ENCODE measurements at places on chromosomes 1 and 21.

DNA sequence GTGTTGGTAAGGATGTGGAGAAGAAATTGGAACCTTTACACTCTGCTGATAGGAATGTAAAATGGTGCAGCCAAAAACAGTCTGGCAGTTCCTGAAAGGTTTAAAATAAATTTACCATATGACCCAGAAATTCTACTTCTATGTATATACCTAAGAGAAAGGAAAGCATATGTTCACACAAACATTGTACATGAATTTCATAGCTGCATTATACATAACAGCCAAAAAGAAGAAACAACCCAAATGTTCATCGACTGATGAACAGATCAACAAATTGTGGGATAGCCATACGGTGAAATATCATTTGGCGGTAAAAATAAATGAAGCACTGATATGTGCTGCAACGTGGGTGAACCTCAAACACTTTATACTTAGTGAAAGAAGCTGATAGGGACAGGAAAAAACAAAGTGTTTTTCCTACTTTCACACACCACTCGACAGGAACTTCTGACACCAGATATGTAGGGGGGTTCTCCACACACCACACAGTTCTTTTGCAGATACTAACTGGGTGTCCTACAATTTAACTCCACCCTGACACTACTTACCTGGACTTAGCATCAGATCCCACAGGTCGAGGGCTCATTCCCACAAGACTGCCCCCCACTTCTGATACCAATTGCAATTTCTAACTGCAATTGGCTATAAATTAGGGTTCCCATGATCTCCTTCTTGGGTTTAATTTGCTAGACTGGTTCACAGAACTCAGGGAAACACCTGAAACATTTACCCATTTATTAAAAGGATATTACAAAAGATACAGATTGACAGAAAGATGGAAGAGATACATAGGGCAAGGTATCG, 35.9 kb upstream of the ZNF326 start:
- DNase-seq = no peak

DNA sequence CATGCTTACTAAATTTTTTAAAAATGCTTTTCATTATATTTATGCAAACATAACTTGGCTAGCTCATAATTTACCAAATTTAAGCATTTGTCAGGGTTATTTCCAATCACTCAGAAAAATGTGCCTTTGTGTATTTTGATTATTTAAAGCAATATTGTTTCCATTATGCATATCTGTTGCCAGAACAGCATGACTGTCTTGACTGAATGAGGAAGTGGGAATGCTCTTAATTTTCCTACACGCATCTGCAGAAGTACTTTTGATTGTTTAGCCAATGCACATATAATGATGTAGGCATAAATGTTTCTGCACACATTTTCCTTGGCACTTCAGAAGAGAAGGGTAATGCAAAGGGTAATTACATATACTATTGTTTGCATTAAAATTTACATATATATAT, 92.5 kb upstream of the ADGRL2 start:
- DNase-seq = no peak

DNA sequence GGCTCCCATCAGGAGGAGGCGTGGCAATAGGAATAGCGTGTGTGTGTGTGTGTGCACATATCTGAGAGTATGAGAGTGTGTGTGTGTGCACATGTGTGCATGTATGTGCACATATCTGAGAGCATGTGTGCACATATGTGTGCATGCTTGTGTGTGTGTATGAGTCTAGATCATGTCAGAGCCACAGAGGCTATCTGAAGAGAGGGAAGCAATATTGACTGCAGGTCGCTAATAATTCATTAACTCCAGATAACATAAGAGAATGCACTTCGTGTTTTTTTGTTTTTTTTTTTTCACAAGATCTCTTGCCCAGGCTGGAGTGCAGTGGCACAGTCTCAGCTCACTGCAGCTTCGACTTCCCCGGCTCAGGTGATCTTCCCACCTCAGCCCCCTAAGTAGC, 4.7 kb upstream of the SLC45A1 start:
- DNase-seq = no peak

DNA sequence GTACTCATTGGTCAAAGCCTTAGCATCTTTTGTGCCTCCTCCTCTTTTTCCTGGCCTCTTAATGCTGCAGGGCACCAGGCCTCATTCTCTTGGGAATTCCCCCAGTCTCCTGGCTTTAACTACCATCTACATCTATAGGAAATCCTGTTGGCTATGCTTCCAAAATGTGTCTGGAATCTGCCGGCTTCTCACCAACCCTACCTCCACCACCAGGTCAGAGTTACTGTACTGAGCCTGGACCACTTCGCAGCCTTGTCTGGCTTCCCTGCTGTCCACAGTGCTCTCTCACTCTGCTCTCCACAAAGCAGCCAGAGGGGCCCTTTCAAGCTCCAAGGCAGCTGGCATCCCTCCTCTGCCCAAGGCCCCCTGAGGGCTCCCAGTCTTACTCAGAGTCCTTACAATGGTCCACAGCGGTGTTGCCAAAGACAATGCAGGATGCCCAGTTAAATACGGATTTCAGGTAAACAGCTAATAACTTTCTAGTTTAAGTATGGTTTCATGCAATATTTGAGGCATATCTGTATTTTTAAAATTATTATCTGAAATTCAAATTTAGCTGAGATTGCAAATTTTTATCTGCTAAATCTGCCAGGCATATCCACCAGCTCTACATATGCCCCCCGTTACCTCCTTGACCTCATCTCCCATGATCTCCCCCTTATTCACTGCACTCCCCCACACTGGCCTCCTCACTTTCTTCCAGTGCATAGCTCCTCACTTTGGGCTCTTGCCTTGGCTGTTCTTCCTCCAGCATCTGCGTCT, 34.5 kb upstream of the FAM163A start:
- DNase-seq = no peak

DNA sequence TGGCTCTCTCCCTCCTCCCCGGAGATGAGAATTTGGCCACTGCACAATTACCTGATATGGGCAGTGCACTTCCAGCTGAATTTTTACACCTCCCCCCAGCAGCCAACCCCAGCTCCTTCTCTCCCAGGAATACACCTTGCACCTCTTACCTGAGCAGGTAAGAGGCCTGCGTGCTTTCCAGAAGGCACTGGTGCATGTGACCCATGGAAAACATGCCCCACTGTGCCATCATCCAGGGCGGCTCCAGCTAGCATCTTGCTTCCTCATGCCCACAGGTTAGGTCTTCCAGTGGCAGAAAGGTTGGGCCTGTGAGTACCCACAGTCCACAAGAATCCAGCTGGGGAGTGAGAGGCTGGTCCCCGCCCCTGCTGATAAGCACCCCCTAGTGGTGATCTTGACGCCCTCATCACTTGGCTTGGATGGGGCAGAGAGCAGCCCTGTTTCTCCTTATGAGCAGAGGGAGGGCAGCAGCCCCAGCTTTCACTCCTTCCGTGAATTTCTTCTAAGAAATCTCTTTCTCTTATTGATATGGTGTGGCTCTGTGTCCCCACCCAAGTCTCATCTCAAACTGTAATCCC, 57.8 kb downstream of the EDARADD start:
- DNase-seq = peak; percentile 51

GRCh38 chr1:8661185-8662110, 156.0 kb downstream of the RERE start:
- DNase-seq = no peak

GRCh38 chr1:37767488-37767887, 2.6 kb upstream of the EPHA10 start:
- DNase-seq = no peak

DNA sequence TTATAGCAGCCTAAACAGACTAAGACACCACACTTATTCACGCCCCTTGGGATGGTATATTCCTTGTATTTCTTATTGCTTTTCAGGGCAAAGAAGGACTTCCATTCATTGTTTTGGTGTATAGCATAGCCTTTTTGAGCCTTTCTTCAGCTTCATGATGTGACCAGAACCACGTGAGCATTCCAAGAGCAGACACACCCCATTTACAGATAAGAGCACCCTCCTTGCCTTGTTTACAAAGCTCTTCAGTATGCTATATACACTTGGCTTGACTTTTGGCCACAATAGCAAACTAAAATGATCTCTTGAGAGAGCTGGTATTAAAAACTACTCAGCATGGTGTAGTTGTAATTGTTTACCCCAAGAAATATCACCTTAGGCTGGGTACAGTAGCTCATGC, 78.7 kb downstream of the PIK3R3 start:
- DNase-seq = no peak

GRCh38 chr1:203305809-203306088, 430 bp downstream of the BTG2 start:
- no peak for DNase-seq

DNA sequence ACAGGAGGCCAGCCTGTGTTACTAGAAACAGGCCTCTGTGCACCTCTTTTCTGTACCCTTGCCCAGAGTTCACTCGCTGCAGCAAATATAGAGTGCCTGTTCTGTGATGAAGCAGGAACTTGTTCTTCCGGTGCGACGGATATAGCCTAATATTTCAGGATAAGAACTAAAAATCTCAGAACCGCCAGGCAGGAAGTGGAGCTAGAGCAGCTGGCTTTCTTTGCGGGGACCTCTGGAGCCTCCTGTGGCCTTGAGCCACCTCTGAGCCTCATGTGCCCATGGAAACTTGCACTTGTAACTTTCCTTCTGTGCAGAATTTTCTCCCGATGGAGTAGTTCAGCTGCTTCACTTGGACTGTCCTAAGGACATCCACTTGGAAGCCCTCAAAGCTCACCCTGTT, 44.5 kb upstream of the VAMP3 start:
- DNase-seq = no peak

GRCh38 chr1:27658951-27659496, 13.0 kb downstream of the IFI6 start:
- no peak for DNase-seq

- DNase-seq = no peak
Observed at GRCh38 chr1:51671527-51672325, 54.8 kb downstream of the OSBPL9 start.

DNA sequence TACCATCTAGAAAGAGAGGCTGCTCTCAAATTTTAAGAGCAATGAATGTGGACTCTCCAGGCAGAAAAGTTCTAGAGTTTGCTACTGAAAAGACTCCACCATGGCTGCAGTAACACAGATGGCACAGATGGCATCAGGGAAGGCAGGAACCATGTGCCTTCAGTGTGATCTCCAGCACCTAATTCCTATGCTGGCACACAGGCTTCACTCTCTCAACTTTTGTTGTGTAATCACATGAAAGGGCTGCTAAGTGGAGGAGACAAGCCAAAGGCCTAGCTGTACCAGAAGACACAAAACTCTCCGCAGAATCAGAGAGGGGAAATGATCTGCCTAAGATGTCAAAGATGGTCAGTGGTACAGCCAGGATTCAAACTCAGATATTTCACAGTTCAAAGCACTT, 31.1 kb downstream of the ERI3 start:
- DNase-seq = no peak

DNA sequence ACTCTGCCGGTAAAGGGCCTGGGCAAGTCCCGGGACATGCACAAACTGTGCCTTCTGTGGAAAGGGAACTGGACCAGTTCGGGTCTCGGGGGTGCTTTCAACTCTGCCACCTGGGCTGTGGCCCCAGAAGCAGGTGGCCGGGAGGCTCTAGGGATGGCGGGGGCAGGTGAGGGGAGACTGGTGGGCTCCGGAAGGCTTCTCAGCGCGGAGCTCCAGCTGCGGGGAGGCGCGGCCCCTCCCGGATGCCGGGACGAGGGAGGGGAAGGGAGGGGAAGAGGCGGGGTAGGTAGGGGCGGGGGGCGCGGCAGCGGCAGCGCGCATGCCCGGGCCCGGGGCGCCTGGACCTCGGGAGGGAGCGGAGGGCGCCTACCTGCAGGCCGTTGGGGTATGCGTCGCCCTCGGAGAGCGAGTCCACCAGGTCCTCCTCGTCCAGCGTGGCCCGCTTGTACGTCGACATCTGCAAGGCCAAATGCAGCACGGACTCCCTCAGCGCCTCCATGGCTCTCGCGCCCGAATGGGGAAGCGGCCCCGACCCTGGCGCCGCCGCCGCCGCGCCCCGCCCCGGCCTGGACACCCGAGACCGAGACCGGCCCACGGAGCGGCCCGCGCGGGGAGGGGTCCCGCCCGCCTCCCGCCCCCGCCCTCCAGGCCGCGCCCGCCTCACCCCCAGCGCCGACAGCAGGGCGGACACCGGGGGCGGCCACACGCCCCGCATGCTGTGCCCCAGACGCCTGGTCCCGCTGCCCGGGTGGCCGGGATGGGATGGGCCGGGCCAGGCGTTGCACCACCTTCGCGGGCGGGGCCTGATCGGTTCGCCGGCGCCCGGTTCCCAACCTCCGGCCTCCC, at the start of gene ECE1:
ECE1 (minus strand) TSS at position 764 of the 846 bp plus-strand sequence; CDS start at position 715, 49 bp downstream.
- DNase-seq = peak; percentile 68

- DNase-seq = no peak
Observed at GRCh38 chr1:40976952-40977690, 2.4 kb upstream of the CTPS1 start.

GRCh38 chr1:40133839-40134238, 27.3 kb upstream of the RLF start:
- no peak for DNase-seq

GRCh38 chr1:154859786-154860155, 10.3 kb downstream of the KCNN3 start:
- DNase-seq = no peak

DNA sequence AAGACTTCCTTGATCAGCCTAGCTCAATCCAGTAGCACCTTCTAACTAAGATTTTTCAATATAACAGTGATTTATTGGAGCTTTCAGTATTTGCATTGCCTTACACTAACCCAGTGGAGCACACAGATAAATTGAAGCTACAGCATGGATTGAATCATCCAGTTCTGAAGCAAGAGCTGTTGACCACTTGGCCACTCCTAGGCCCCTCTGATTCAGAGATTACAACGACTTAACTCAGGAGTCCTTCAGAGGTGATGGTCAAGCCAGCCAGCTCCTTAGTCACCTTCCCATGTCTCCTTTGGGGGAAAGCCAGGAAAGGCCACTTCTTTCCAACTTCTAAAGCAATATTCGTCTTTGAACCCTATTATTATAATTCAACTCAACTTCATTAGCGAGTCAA, 151.8 kb downstream of the TENT5C start:
- no peak for DNase-seq

GRCh38 chr1:68111519-68112436, 61.4 kb upstream of the DIRAS3 start:
- DNase-seq = no peak

DNA sequence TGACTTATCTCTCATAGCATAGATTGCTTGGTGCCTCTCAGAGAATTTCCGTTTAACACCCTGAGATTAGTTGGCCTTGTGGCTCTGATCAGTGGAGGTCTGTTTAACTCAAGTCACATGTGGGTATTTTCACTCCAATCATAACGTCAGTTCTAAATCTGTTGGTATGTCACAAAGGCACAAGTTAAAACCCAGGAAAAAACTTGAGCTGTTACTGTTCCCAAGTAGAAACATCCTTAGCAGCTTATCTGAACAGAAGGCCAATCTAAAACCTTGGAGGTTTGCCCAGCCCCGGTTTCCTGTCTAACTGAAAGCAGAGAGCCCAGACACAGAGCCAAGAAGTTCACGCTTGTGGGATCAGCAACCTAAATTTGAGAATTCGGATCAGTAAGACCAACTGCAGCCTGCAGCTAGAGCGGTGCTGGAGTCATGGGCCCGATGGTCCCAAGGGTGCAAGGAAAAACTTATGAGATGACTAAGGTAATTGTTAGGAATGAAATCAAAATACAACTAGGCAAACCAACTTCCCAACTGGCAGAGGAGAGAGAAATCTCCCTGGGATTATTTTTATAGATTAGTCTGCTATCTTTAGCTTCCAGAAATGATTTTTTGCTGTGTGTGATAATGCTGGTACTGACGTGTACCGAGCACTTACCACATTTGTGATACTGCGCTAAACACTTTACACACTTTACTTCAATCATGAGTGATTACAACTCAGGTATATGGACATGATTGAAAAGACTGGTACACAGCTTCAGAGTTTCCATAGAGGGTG, 90.2 kb upstream of the C1orf21 start:
- no peak for DNase-seq
